ENCODE measurements at places on chromosomes 12 and 14.

DNA sequence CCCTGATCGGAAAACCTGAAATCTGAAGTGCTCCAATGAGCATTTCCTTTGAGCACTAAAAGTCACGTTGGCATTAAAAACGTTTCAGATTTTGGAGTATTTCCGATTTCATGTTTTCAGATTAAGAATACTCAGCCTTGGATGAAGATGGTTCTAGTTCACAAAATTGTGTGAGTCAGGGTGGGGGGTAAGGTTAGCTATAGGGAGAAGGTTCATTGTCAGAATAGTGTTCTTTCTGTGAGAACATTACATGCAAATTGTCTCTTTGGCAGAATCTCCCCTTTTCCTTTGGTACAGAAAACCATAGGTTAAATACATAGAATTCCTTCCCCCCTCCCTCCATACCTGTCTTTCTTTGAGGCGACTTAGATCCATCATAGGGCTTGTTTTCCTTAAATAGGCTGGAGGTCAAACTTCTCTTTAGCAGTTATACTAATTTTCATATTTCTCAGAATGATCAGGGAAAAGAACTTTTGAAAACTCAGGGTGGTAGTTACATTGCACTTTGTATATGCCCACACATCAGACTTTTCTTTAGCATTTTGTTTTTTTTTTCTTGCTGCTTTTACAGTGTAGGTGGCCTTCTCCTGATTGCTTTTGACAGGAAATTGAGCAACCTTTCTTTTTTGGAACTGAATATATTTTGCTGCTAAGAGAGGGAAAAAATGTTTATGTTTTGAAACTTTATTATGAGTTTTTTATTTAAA lies 503.5 kb downstream of the PCNX1 start:
- DNase-seq = no peak

DNA sequence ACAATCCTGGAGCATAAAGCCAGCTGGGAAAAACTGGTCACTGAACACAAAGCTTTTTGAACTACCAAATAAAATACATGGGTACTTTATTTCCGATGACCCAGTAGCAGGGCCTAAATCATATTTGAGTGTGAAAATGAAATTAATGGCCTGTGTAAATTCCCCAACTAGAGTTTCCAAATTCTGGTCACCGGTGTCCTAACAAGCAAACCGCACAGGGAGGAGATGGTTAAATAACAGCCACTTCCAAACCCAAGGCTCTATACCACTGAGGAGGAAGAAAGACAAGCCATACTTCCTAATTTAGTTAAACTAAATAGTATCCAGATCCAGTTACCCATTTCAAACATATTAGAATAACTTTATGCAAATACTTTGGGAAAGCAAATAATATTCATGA lies 40.1 kb upstream of the DUSP6 start:
- DNase-seq = no peak

- DNase-seq = no peak
These were observed 287.2 kb upstream of the ATP2B1 start for GRCh38 chr12:89995870-89996269.

- DNase-seq = no peak
These were observed 29.8 kb downstream of the CALM1 start for GRCh38 chr14:90426663-90427062.

DNA sequence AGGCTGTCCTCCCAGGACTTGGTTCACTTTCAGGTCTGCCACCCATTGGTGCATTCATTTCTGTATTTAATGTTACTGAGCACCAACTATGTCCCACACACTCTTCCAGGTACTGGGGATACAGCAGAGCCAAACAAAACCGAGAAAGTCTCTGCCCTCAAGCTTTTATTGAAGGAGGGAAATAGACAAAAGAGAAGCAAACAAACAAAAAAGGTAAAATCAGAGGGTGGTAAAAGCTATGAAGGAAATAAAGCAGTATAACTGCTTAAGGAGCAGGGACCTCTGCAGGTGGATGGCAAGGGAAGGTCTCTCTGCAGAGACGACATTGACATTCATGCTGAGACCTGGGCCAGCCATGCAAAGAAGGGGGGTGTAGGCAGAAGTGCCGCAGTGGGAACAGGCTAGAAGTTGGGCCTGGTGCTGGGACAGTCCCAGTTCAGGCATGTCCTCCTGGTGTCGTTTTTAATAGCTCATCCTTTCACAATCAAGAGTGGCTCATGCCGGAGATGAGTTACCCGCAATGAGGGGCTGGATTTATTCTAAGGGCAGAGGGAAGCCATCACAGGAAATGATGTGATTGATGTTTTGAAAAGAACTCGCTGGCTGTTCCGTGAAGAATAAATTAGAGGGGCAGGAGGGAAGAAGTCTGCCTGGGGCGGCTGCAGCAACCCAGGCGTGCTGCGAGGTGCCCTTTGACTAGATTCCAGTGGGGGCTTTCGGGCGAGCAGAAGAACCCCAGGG lies 72.8 kb downstream of the IRF2BPL start:
- DNase-seq = no peak

GRCh38 chr14:55938249-55938791 lies 179.9 kb upstream of the PELI2 start:
- DNase-seq = peak; percentile 2

- no peak for DNase-seq
These were observed 3.4 kb downstream of the GLIPR1L1 start for GRCh38 chr12:75337905-75338304.

- no peak for DNase-seq
These were observed 20.2 kb upstream of the PPP1R13B start for GRCh38 chr14:103867523-103867953.

DNA sequence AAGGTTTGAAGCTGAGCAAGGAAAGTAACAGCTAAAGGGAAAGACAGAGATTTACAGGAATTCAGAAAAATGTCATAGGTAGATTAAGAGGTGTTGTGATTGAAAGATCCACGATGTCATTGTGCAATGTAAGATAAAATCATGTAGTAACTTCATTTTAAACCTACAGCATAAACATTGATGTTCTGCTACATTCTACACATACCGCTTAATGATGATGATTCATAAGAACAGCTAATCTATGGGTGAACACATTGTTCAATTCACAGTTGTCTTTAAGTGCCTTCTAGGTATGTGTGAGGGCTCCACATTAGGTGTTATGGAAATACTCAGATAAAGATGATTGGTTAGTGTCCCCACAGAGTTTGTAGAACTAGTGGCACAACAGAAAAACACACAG lies 170.9 kb downstream of the GRIP1 start:
- DNase-seq = no peak

- no peak for DNase-seq
These were observed 9.9 kb upstream of the LYZ start for GRCh38 chr12:69338120-69338859.

DNA sequence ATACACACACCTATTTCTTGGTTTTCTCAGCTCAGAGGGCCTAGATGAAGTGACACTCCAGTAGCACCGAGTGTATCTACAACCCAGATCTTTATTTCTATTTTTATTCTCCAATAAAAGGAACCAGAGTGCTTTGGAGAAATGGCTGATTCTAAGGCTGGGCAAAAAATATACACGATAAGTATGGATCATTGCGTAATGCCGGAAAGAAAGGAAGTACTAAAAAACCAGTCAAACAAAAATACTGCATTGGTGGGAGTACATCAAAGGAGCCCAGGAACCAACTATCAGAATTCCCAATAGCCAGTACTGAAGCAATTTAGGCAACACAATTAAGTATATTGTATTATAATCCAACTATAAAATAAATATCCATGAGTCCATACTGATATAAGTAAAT lies 400.9 kb upstream of the CCDC196 start:
- DNase-seq = no peak

DNA sequence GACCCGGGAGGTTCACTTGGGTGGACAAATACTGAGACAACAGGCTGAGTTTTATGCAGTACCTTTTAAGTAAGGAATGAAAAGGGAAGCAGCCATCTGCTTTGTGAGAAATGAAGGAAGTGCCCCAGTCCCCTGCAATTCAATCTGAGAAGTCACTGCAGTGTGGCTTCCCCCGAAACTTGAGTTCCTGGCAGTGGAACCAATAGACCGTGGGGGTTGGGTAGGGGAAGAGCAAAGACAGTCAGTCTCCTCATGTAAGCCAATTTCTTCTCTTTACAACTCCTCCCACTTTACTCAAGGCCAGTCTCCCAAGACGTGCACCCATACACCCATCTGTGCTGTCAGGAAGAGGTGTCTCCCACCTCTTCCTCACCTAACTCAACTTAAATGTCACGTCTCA lies 206.5 kb downstream of the BCAT1 start:
- DNase-seq = no peak

DNA sequence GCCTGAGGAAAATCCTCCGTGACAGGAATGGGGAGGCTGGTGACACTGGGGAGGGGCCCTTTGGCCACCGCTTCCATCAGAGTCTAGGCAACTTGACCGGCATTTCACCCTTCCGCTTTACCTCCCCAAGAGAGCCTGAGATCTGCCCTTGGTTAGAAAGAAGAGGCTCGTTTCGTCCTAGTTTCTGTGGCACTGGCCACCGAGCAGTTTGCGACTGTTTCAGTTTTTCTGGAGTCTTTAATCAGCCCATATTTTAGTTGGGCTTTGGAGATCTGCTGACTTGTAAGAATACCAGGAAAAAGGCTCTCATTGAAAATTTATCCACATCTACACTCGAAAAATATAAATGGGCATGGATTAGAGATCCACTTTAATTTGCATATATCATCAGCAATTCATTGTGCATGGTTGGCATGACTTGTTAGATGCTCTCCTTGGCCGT lies 414 bp upstream of the ANKS1B start:
- DNase-seq = no peak

DNA sequence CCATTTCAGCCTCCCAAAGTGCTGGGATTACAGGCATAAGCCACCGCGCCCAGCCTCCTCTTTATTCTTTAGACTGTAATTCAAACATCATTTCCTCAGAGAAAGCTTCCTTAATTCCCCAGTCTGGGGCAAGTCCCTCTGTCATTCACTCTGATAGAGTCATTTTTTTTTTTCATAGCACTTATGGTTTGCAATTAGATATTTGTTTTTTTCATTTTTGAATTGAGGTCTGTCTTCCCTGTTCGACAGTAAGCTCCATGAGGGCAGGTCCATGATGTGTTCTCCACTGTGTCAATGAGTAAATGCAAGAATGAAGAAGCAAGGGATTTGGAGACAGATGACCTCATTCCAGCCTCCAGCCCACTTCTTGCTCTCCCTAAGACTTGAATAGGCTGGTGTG lies 12.1 kb downstream of the ASIC1 start:
- DNase-seq = no peak

- DNase-seq = no peak
These were observed 438.1 kb downstream of the IPO8 start for GRCh38 chr12:30257618-30258017.

GRCh38 chr14:35229084-35229791 lies 62.9 kb upstream of the PSMA6 start:
- no peak for DNase-seq

DNA sequence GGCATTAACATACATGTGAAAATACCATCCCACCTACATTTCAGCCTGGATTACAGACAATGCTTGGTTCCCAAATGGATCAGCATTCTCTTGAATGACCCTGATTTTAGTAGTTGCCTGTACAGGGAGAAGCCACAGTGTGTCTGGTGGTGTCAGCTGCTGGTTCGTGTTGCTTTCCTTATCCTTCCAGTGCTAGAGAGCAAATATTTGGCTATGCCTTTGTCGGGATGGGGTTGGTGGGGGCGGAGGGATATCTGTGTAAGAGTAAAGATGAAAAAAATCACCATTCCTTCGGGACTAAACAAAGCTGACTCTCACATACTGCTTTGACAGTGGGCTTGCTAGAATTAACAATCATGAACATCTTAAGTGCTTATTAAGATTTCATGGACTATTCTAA lies 96.0 kb downstream of the PTPRR start:
- no peak for DNase-seq

GRCh38 chr12:18139989-18140596 lies 50.1 kb upstream of the RERGL start:
- no peak for DNase-seq

DNA sequence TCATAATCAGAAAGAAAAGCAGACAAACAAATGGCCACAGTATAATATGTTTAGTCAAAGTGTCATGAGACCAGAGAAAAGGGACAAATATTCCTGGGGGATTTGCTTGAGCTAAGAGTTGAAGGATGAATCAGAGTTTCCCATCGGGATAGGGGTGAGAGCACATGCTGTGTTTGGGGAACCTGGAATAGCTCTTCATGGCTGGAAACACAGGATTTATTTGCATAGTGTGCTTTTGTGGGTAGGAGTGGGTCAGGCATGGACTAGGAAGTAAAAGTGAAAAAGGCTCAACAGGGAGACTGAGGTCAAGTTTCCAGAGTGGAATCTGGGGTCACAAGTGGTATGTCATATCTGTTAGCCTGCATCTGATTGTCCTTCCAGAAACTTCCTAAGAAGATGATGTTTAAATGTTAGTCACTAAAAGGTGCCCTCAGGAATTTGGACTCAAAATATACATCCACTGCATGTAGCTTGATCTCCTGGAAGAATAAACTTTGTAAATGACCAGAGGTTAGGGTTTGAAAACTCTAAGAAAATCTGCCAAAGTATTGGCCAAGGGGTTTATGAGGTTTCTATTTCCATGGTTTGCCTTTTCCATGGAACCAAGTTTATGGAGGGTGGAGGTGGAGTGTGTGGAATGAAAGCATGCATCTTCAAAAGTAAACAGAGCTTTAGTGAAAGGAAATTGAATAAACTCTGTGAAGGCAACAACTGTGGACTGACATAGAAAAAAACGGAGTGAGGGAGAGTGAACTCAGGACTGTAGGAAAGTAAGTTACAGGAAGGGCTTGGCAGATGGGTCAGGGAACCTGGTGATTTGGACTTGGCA lies 344.6 kb downstream of the C12orf75 start:
- DNase-seq = no peak

- DNase-seq = no peak
These were observed 853 bp downstream of the TTC9 start for GRCh38 chr14:70642303-70643235.

GRCh38 chr14:105411017-105411941 lies 8.3 kb upstream of the MTA1 start:
- DNase-seq = no peak

GRCh38 chr14:85024931-85025330 lies 505.0 kb upstream of the FLRT2 start:
- no peak for DNase-seq

DNA sequence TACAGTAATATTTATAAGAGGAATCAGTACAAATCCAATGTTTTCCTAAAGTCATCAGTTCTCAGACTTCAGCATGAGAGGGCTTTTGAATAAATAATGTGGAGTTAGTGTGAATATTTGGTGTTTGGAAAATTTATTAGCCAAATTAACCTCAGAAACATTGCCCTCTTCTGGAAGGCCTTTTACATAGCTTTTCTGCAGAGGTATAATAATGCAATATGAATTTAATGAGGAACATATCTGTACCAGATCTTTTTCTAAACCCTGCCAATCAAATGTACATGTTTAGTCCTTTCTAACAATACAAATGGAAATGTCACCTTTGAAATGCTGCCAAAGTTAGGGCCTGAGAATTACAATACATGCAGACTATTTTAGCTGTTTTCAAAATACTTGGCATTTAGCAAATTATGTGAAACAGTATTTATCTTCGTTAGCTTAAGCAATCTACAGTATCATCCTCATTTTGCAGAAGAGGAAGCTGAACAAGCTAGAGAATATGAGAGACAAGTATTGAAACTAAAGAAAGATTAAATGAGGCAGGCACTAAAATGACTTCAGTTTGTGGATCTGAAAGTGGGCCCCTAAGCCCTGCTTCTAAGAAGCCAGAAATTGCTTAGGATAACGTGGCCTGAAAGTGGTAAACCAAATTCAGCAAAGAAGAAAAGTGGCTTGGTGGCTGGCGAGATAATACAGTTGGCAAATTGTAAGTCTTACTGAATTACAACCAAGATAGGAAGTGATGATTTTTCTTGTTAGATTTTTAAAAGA lies 60.4 kb upstream of the MANSC4 start:
- DNase-seq = no peak
